ENCODE measurements at places on chromosomes 7 and 10.

DNA sequence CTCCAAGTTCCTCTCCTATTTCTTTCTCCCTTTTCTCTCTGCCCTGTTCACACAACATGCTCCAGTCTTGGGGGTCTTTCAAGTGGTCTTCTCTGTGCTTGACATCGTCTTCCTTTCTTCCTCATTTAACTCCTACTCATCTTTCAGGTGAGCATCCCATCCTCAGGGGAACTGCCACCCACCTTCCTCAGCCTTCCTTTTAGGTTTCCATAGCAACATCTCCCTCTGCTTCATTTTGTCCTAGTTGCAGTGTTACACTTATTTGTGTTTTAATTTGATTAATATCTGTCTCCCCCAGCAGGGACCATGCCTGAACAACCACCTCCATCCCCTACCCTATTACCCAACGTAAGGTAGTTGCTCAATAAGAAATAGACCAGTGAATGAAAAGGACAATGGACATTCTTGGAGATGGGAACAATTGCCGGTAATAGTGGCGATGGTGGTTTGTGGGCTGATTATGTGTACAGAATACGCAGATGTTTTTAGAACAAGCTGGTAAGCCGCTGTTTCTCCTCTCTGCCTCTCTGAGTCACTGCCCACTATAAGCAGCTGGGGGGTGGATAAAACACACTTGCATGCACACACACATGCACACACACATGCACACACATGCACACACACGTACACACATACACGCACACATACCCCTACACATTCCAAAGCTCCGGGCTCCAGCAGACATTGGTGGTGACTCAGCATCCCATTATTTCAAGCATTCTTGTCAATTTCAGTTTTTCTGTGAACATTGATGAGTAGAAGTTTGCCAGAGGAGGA is 251.6 kb downstream of the GATA3 start:
- DNase-seq: no peak

DNA sequence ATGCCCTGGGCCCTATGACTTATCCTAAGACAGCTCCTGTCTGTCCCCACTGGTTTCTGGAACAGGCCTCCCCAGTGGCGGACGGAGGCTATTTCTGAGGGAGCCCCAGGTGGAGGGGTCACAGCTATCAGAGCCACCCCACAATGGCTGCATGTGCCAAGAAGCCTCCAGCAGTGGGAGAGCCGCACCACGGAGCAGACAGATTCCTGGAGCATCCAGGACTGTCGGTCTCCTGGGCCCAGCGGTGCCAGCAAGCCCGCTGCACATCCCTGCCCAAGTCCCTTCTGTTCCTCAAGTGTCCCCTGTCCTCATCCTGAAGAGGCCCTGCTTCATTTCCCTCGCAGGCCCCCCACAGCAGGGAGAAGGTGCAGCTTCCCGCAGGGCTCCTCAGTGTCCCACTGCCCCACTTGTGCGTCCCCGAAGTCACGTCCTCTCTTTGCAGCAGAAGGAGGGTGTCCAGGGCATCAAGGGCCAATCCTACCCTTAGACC is 193.0 kb upstream of the SHH start:
- no peak for DNase-seq

- DNase-seq: no peak
These were observed 97.1 kb downstream of the JCAD start for GRCh38 chr10:29962166-29962850.

DNA sequence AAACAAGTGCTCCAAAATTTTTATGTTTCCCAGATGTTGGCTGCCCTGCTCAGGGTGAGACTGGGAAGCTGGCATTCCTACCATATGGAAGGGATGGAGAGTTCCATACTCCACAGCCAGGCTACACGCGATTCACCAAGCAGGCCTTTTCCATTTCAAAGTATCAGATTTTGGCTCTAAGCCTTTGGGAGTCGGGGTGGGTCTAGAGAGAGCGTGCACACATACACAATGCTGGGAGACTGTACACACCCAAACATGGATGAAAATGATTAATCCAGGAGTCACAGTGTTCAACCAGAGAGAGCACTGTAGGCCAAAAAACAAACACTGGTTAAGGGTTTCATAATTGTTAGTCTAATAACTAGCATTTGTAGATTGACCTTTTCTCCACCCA is 295.0 kb downstream of the BICC1 start:
- DNase-seq: no peak

DNA sequence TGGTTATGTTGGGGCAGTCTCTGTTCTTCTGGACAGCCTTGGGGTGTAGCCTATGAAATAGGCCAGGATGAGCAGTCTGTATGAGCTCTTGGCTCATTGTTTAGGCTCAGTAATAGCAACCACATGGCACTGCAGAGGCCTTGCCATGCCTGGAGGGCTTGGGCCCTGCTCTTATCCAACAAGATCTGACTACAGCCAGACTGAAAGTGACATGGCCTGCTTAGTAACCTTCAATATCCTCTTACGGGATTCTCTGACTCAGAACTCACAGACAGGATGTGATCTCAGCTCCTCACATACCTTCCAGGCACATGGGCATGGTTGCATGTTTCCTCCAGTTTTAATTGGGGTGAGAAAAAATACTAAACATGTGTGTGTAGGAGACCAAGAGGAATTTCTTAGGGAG is 289.3 kb downstream of the PTEN start:
- DNase-seq: peak; percentile 50

DNA sequence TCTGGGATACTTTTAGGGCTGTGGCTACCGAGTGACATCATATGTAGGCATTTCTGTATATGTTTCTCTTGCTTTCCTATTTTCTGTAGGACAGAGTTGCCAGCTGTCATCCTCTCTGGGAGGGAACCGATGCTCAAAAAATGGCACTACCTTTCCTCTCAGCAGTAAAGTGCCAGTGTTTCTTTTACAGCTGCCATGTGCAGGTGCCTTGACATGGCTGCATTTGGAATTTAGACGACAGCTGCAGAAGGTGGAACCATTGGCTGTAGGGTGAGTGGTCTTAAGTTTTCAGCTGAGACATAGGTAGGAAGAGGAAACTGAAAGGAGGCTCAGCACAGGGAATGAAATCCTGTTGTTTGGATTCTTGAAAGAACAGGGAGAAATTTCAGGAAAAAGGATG is 20.2 kb upstream of the RPA3 start:
- no peak for DNase-seq

DNA sequence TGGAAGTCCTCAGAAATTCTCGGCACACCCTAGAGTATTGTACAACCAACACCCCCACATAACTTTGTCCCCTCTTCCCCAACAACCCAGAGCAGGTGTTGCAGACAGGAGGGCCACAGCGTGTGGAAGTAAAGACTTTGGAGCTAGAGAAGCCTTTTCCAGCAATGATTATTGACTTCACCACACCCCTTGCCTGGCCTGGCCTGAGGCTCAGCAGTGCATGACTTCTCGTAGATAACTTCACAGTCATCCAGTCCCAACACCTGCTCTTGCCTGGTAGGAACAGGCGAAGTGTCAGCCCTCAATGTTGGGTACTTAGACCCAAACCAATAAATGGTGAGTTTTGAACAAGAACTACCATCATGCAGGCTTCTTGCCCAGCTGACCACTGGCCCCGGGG is 36.7 kb downstream of the GOT1 start:
- DNase-seq: no peak

- DNase-seq: no peak
These were observed 172.5 kb downstream of the BAMBI start for GRCh38 chr10:28849821-28850220.

DNA sequence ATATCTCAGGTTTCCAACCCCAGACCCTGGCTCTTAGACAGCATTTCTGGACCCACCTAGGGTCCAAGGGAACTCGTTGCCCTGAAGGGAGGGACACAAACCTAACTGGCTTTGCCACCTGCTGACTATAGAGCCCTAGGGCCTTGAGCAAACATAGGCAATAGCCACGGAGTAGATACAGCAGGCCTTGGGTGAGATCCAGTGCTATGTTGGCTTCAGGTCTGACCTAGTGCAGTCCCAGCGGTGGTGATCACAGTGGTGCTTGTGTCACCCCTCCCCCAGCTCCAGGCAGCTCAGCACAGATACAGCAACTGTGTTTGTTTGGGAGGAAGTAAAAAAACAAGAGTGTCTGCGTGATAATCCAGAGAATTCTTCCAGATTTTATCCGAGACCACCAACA is 9.7 kb upstream of the TNKS2 start:
- no peak for DNase-seq

GRCh38 chr7:74271742-74272141 is 17.5 kb upstream of the CLIP2 start:
- peak; percentile 82 for DNase-seq
